NCI-H524 (cell line): ENCODE measurements at places on chromosomes 7 and 10.

- DNase-seq = no peak
These were observed 213.6 kb downstream of the CELF2 start for GRCh38 chr10:11231285-11231684.

DNA sequence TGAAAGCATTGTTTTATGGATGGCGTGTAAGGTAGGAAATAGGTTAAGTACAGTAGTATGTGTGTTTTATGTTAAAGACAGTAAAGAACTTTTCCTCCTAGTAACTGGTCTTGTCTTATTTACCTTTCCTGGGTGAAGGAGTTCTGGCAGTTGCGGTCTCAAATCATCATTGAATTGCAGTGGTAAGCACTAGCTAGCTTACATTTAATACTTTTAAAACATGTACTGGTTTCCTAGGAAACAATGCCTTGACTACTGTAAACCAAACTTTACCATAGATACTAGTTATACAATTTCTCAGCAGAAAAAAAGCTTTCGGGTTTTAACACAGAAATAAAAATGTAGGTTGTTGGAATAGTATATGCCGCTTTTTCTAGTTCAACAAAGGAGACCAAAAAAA, 37.7 kb downstream of the PRKG1 start:
- no peak for DNase-seq

- no peak for DNase-seq
These were observed 107.8 kb downstream of the CYP26A1 start for GRCh38 chr10:93181271-93182048.

- no peak for DNase-seq
These were observed 42.5 kb upstream of the AHR start for GRCh38 chr7:17255926-17256325.

GRCh38 chr10:29102233-29102632, 186.6 kb upstream of the LYZL1 start:
- DNase-seq = no peak

DNA sequence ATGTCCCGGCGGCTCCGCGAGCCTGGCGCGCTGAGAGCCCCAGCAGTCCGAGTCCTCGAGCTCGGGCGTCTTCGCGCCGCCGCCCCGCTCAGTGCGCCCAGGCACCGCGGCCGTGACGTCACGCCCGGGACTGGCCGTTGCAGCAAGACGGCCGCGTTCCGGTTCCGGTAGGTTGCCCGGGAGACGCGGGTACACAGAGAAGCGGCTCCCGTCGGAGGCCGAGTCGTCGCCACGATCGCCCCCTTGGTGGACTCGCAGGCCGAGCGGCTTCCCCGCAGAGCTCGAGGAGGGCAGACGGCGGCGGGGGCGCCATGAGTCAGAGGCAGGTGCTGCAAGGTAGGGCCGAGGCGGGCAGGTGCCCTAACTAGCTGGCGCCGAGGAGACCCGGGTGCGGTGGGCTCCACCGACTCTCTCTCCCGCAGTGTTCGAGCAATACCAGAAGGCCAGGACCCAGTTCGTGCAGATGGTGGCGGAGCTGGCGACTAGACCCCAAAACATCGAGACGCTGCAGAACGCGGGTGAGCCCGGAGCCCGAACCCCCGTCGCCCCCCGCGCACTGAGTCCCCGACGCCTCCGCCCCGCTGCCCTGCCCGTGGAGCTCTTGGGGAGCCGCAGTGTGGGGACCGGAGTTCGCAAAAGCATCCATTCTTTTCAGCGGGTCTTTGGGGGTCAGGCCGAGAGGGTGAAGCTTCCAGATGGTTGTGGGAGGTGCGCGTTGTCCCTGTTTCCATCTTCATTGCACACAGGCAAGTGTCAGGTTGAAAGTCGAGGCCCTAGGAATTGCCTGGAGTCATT, at the start of gene SPAG6:
SPAG6 (plus strand) TSS at position 196 of the 795 bp plus-strand sequence; CDS start at position 312, 116 bp downstream.
- DNase-seq = peak; percentile 12

DNA sequence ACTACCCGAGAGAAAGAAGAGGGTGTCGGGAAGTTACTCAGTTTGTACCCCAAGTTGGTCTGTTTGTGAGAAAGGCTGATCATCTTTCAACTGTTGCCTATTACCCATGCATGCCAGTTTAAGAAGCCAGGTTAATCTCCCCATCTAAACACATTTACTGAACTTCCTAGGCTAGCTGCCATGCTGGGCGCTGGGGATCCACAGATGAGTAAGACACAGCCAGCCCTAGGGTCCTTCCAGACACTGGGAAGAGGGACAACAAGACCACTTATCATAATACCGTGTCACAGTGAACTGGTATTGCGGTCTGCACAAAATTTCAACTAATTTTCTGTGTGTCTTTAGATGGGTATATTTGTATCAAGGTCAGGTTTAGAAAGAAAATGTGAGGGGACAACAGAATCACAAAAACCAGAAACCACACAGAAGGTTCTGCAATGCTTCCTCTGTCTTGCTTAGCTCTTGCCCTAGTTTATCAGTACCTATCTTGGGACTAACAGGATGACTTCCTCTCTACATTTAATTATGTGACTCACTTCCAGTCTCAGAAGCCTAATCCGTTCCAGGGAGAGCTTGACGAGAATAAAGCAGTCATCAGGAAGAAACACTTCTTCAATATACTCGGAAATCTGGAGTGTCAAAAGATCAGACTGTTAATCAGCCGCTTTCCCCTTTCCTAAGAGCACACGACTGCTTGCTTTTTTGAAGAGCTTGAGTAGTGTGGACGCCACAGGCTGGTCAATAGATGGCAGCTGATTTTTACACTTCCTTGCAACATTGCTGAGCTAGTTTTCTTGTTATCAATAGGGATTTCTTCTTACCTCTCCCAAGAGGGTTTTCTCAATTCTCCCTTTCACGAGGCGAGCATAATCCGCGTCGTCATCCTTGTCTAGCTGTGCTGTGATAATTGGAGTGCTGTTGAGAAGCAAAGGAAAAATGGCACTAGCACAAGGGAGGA, 45.7 kb downstream of the POLR3A start:
- no peak for DNase-seq

DNA sequence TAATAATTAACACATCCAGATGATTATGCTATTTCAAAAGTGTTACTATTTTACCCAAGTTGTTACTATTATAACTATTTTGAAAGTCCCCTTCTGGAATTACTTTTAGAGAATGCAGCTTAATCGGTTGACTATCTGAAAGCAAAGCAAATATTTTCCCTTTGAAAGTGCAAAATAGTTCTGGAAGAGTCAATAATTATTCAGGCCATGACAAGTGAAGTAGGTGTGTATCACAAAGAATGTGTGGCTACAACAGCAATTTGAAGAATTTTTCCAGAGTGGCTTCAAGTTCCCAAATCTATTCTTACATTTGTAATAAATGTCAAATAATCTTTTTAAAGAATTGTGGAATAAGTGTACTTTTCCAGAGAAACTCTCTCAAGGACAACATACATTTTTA, 42.8 kb downstream of the RNLS start:
- DNase-seq = no peak

DNA sequence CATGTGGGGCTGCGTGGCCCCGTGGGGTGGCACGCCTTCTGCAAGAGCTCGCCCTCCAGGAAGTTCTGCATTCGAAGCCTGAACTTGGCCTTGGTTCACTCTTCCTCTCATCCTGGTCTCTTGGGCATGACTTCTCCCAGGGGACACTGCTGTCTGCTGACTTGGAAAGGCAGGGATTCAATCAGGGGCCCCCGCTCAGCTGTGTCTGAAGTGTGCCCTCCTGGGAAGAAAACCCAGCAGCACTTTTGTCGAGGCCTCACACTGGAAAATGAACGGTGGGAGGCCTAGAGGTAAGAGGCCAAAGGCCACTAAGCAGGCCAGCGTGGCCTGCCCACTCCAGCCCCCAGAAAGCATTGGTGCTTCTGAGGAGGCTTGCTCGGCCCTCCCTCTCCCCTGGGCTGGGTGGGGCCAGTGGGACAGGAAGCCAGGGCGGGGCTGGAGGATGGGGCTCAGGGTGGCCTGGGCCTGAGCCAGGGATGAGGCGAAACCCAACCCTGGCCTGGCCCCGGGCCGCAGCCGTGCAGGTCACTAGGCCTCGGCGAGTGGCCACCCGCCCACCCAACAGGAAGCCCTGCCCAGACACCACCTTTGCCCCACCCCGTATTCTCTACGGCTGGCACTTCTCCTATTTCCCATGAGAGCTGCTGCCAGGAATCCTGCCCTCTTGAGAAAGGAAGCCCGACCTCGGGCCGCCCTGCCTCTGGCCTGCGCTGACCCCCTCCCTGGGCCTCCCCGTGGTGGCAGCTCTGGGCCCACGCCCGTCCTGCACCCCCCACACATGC, 81.1 kb downstream of the ZMIZ1 start:
- no peak for DNase-seq

DNA sequence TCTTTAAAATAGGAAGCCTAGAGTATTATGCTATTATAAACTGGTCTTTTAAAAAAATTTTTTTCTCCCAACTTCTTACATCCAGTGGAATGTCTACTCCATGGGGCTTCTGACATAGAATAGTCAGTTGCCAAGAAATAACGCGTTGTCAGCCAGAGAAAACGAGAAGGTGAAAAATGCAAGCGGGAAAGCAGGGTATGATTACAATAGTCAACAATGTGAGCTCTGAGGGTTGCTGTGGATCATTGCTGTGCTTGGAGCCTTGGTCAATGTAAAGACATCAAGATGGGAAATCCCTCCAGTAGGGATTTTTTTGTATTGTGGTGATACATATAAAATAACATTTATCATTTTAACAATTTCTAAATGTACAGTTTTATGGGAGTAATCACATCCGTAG, 27.6 kb upstream of the PLPP4 start:
- DNase-seq = no peak
